Stimulated activated CD4-positive, alpha-beta T cell treated with anti-CD3 and anti-CD28 coated beads, Interleukin-15, amount 100 ng/mL, for 48 hours (primary cell): ENCODE measurements at places on chromosomes 5 and 9.

- no peak for DNase-seq
Observed at GRCh38 chr9:93902780-93903655, 52.1 kb downstream of the BARX1 start.

DNA sequence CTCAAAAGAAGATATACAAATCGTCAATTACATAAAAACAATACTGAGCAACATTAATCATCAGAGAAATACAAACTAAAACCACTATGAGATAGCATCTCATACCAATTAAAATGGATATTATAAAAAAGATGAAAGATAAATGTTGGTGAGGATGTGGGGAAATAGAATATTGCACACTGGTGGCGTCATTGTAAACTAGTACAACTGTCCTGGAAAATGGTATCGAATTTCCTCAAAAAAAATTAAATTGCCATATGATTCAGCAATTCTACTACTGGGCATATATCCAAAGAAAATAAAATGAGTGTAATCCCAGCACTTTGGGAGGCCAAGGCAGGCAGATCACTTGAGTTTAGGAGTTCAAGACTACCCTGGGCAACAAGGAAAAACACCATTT, 326.0 kb upstream of the FTMT start:
- DNase-seq, result no peak

DNA sequence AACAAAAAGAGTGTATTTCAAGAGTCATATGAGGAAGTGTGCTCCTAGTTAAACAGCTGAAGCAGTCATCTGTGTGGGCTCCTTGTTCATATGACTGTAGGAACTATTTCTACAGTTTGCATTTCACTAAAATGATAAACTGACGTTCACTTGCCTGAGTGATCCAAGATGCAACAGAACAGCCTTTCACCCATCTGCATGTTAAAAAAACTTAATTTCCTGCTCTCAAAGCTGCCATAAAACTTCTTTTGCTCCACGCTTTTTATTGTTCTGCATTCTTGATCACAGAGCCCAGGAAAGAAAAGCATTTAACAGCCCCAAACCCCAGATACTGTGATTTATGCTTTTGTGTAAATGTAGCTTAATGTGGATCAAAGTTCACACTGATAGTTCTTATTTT, 43.9 kb downstream of the ZNF608 start:
- DNase-seq, result no peak

GRCh38 chr5:151002250-151002649, 18.1 kb upstream of the GPX3 start:
- no peak for DNase-seq
